ENCODE measurements at places on chromosomes 6 and 20.

DNA sequence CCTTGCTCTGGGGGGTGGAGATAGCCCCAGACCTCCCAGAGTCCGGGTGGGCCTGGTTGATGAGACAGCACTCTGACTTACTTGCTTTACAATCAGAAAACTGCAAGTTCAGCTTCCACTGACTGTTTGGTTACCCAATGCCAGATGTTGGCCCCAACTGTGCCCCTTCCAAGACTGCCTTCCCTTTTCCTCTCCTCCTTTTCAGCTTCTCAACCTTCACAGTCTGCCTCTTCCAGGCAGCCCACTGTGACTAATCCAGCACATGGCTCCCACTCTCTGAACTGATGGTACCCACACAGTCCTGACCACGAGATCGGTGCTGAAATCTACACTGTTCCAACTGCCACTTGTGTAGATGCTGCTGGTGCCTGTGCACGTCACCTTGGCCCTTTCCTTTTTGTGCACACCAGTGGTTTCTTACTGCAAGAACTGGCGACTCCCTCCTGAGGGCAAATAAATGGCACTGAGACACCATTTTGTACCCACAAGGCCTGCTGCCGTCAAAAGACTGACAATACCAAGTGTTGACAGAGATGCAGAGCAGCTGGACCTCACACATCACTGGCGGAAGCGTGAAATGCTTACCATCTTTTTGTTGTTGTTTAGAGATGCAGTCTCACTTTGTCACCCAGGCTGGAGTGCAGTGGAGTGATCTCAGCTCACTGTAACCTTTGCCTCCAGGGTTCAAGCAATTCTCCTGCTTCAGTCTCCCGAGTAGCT, 1.8 kb upstream of the ARFGAP1 start:
- DNase-seq = no peak

GRCh38 chr20:31630187-31630790, 7.4 kb upstream of the COX4I2 start:
- DNase-seq = no peak

GRCh38 chr6:111842891-111843290, 30.4 kb downstream of the FYN start:
- DNase-seq = no peak

GRCh38 chr6:9690388-9690787, 724.5 kb downstream of the TFAP2A start:
- DNase-seq = no peak

DNA sequence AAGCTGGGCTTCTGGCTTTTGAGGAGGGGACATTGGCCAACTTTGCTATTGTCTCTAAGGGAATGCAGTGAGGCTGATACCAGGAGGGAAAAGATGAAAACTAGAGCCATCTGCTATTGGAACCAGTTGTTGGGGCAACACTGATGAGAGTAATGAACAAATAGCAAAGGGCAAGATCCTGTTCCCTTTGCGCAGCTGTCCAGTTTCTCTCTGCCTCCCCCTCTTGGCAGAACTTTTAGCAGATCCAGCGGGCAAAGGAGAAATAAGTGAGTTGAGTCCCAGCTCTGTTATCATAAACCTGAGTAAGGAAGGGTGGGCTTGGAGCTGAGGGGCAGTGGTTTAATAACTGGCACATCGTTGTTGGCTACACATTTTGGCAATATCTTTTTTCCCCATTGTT, 126.8 kb downstream of the AKAP7 start:
- DNase-seq = no peak

GRCh38 chr6:150418827-150419594, 50.2 kb downstream of the IYD start:
- DNase-seq = peak; percentile 25

GRCh38 chr6:129672881-129673631, 36.9 kb downstream of the ARHGAP18 start:
- no peak for DNase-seq

GRCh38 chr6:53986721-53987521, 124.3 kb upstream of the MLIP start:
- no peak for DNase-seq

DNA sequence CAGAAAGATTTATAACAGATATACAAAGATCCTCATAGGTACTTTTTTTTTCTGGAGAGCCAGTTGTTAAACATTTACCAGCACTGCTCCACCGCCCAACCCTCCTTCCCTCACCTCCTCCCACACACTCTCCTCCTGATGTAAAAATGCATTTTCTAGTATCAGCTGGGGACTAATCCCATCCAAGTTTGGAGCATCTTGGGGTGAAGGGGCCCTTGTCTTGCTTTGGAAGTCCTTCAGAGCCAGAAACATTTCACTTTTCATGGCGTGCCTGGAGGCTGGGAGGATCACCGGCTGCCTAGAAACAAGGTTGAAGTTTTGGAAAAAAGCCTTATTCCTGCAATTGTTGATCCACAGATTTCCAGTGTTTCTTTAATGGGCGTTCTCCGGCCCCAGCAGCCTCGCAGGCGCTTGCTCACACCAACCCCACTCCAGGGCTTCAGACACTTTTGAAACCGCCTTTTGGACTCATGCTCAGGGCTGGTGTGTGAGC, 165.1 kb upstream of the AFDN start:
- no peak for DNase-seq

- no peak for DNase-seq
Observed at GRCh38 chr20:22470620-22471026, 113.7 kb downstream of the FOXA2 start.

DNA sequence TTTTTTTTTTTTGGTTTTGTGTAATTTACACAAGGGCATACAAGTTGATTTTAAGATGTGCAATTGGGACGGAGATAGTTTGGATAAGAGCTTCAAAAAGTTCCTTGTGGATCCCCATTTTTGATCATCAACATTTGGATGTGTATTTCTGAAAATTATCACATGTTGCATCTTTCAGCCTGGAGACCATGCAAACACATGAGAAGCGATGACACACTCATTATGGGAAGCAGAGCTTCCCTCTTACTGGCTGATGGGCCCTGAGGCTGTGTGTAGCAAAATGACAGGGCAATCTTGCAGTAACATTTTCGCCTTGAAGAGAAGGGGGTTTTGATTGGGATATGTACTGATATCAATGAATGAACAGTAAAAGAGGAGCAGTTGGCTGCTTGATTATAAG, 22.0 kb upstream of the RIPK1 start:
- DNase-seq = no peak

DNA sequence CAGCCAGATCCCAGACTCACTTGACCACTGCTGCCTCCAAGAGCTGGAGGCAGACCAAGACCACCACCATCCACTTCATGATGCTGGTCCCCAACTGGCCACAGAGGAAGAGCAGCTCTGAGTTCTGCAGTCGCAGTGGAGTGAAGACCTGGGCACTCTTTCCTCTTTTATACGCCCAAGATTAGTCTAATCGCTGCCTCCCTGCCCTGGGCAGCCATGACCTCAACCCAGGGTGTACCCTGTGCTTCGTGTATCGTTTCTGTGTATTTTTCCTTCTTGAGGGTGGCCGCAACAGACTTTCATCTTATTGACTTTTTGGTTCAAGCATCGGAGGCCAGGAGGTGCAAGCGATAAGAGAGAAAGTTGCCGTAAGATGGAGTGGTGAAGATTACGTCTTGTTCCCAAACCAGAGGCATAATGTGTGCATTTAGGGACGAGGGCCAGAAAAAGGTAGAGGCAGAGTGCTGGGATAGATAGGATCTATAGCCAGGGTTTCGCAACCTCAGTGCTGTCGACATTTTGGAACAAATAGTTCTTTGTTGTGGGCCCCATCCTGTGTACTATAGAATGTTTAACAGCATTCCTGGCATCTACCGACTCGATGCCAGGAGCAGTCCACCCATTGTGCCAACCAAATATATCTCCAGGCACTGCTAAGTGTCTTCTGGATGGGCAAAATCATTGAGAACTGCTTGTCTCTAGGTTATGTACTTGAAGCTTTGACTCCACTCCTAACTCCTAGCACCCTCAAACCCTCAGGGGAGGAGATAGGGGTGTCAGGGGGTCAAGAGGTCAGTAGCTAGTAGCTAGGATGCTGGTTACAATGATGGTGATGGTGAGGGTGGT, at the start of gene PGC:
PGC (minus strand) TSS at position 142 of the 846 bp plus-strand sequence; CDS start at position 79, 63 bp downstream.
- no peak for DNase-seq

DNA sequence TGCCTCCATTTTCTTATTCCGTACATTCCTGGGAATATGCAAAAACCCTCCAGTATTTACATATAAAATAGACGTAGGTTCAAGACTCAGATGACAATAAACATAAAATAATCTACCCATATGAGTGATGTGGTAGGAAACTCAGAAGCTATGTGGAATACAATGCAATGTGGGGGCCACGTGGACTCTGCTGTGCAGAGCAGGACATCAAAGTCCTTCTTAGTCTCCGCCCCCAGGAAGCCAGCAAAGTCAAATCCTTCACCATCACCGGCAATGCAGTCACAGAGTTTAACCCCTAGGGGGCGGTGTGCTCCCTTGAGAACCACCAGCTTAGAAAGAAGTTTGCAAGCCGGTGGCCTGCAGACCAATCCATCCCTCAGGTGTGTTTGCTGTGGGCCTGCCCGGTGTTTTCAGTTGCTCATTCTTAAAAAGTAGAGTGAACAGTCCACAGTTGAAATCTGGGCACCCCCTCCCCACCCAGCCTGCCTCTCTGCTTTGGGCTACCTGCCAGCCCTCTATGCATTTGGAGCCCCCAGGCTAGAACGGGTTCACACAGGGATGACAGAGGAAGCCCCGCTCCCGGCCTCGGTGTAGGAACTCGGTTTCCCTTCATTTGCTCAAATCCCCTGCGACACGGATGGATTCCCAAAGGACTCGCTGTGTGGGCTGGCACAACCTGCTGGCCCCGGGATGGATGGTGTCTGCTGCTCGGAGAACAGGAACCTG, 59.9 kb downstream of the SULF2 start:
- peak; percentile 87 for DNase-seq

DNA sequence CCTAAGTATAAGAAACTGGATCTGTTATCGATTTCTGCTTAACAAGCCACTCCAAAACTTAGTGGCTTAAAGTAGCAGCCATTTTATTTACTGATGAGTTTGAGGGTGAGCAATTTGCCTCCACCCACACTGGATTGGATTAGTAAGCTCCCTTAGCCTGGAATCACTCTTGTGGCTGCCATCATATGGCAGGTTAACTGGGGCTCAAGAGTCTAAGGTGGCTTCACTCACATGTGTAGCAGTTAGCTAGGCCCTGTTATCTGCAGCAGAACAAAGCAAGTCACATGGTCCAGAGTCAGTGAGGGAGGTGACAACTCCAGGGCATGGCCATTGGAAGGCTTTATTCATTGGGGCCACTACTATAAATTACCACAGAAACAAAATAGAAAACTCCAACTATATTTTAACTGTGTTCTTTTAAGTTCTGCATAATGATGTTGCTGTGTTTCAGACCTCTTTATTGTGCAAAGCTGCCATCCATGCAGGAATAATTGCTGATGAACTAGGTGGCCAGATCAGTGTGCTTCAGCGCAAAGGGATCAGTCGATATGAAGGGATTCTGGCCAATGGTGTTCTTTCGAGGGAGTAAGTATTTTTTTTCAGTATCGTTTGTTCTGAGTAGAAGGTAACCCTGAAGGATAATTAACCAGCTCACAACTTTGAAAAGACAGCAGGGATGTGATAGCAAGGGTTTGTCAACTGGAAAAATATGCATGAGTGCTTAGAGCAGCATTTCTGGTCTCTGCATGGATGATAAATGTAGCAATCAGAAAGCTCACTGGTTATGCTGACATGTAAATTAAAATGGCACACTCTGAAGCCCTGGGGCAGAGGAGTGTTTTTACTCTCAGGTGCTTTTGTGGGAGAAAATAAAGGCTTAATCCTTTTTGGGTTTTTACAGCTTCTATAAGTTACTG, 49.6 kb downstream of the DCBLD1 start:
- DNase-seq = no peak

DNA sequence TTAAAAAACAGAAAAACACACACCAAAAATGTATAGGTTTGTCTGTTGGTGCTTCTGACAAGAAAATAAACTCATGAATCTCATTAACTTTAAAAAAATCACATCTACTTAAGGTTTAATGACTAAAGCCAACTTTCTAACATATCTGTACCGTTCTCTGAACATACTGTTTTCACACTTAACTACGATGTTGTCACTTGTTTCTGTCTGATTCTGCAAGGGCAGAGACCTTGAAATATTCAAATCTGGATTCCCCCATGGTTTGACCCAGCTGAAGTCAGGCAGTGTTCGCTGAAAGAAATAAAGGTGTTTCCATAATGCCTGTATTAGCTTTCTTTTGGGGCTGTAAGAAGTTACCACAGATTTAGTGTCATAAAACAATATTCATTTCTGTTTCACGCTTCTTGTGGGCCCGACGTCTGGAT, 2.7 kb upstream of the ASXL1 start:
- DNase-seq = no peak

DNA sequence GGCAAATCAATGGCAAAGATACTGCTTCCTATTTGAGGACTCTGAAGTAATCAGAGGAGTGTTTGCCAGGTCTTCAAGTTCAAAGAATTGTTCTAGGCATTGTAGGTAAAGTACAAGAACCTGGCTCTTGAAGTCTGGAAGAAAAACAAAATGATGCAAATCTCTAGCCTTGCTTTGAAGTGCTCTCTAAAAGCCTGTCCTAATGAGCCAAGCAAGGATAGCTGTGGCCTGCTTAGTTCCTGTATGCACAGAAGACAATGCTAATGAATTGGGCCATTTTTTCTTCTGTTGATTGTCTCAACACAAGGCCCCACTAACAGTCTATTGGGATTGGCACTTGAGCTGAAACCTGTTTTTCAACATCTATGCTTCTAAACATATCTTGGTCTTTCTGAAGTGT, 165.0 kb upstream of the POU3F2 start:
- DNase-seq = no peak

- no peak for DNase-seq
Observed at GRCh38 chr20:13099676-13100075, 90.9 kb downstream of the SPTLC3 start.

- DNase-seq = no peak
Observed at GRCh38 chr6:63372951-63373533, 53.3 kb upstream of the LGSN start.

All from CD8-positive, alpha-beta T cell (primary cell).